ENCODE measurements at places on chromosomes 3 and 15.

GRCh38 chr3:38585791-38586420 is 63.6 kb downstream of the SCN5A start:
- DNase-seq, result no peak

GRCh38 chr15:77989296-77990143 is 88.0 kb downstream of the TBC1D2B start:
- no peak for DNase-seq

- DNase-seq, result no peak
These were observed 97.6 kb downstream of the SNRPN start for GRCh38 chr15:25052191-25052999.

DNA sequence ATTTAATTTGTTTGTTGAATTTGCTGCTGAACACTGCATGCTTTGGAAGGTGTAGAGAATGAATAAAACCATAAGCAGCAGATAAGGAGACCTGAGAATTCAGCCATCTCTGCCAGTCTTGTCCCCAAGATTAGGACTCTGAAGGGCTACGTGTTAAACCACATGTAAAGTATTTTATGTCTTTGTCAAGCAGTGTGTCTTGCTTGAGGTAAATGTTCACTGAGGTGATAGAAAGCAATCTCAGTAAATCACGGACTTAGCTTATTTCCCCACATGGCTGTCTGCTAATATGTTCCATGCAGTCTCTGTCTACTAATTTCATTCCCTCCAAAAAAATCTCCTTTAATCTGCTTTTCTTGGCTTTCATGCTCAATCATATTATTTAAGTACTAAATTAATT is 467.1 kb downstream of the RAP2B start:
- no peak for DNase-seq

GRCh38 chr15:74384881-74385643 is 17.6 kb upstream of the CYP11A1 start:
- peak; percentile 81 for DNase-seq

- DNase-seq, result no peak
These were observed 95.1 kb upstream of the UMPS start for GRCh38 chr3:124635169-124635539.

DNA sequence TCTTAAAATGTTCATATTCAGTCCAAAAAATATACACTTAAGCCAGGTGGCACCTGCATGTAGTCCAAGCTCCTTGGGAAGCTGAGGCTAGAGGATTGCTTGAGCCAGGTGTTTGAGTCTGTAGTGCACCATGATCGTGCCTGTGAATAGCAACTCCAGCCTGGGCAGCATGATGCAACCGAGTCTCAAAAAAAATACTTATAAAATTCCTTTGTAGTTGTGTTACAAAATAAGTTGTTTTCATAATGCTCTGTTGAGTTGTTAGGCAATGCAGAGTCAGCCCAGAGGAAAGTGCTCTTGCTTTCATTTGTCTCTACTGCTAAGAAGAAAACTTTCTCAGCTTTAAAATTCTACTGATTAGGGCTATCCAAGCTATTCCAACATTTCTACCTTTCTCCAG is 442.8 kb upstream of the ARRDC4 start:
- no peak for DNase-seq

DNA sequence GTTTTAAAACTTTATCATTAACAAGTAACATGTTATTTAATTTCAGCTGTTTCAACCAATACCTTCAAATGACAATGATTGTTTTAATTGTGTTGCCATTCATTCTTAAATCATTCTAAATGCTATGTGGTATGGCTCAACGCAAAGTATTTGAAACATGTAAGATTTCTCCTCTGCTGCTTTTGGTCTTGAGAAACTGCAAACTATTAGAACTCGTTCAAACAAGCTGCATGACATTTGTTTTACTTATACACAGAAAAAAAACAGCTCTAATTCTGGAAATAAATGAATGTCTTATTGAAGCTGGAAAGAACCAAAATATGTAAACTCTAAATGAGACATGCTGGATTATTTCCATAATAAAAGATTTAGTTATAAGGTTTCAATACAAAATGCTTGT is 29.3 kb downstream of the FBN1 start:
- no peak for DNase-seq

DNA sequence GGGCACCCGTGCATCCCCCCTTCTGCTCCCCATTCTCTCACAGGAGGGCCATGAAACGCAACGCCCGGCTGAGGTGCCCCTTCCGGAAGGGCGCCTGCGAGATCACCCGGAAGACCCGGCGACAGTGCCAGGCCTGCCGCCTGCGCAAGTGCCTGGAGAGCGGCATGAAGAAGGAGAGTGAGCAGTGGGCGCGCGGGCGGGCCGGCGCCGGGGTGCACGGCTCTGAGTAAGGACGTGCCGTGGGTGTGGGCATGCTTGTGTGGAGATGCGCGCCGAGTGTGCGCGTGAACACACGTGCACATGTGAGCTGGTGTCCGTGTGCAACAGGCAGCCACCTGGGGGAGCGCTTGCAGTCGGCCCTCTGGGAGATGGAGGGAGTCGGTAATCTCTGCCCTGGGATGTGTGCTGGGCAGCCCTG is 28.1 kb downstream of the NR1I2 start:
- DNase-seq, result peak; percentile 57

DNA sequence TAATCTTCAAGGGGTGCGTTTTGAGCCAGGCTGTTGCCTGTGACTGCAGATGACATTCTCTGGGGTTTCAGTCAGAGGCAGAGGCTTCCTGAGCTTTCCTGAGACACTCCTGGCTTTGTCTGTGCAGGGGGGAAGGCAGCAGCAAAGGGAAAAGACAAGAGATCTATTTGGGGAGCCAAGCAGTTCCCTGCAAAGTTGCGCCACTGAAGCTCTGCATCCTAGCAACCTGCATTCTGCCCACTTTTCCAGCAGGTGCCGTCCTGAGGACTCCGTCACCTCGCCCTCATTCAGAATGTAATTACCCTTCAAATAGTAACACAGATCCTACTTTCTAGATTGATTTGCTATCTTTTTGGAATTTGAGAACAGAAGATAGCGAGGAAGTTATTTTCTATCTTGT is 1.9 kb upstream of the TMEM158 start:
- DNase-seq, result no peak

DNA sequence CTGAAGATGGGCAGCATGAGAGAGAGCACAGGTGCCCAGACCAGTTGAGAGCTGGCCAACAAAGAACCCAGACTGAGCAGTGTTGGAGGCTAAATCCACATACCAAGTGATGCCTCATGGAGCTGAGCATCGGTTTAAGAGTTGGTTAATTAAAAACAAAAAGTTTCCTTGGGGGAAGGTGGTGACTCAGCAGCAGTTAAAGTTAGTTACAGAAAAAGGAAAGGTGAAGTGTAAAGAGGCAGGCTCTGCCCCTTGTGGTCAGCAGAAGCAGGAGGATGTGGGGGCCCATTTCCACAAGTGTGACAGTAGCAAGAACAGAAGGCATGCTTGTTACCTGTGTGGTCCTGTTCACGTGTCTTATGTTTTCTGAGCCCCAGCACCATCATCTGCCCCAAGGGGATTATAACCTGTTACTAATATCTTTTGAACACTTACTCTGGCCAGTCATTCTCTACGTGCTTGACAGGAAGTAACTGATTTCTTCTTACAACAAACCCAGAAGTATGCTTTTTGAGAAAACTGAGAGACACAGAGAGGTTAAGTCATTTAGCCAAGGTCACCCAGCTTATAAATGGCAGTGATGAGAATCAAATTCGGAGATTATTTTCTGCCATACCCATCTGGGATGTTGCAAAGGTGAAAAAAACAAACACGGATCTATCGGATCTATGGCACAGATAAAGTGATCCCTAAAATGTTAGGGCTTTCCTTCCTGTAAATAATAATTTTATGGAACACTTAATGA is 91.0 kb downstream of the EPHB1 start:
- peak; percentile 25 for DNase-seq

DNA sequence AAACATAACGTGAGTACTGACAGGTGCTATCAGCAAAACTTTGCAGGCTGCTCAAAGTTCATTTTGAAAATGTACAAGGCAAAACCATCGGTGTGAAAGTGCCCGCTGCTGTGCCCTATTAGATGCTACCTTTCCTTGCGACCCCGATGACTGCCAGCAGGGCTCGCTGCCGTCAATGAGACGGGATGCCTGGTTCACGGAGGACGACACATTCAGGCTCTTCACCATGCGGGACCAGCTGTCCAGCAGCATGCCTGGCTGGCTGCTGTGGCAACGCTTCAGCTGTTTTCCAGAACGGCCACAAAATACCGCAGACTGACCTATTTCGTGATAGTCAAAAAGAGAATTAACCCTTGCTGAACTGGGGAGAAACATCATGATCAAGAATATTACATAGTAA is 92.7 kb upstream of the OCA2 start:
- DNase-seq, result no peak

DNA sequence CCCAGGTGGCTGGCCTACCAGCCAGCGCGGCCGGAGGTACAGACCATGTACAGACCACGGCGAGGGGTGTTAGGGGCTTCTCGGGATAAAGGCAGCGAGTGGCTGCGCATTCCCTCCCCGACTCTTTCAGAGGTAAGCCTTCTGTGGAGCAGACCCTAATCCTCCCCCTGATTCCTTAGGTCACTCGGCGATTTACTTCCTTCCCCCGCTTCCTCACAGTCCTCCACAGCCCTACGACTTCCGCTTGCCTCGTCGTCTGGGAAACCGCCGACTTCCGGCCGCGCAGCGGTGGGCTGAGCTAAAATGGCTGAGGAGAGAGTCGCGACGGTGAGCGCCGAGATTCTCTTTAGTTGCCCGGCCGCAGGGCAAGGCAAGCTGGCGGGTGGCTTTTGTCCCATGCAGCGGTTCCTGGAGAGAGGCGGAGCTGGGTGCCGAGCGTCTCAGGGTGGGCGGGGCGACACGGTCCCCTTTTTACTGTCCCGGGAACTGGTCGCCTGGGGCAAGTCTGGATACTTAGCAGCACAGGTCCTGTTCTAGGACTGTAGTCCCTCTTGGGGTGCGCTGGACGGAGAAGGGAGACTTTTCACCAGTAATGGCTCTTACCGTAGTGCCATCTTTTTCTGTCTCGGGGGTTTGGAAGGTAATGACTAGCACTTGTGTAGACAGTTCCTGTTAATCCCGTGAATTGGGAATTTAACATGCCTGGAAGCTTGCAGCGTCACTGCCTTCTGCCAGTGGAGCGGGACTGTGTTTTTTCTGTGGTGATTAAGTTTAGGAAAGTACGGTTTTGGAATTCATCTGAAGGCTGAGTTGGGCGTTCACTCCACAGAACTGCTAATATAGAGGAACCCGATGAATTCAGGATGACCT is at the start of the genes BBS4 and HIGD2B:
Gene BBS4 (plus strand): TSS at position 283 of the 870 bp plus-strand sequence. CDS start 21 bp downstream, at position 304.
Gene HIGD2B (minus strand): TSS at position 258 of the 870 bp plus-strand sequence. CDS start 9,808 bp downstream, outside the sequence.
- peak; percentile 68 for DNase-seq

- no peak for DNase-seq
These were observed 23.4 kb downstream of the NCBP2 start for GRCh38 chr3:196918968-196919367.

- no peak for DNase-seq
These were observed 237.1 kb upstream of the CFAP20DC start for GRCh38 chr3:59286791-59287531.

GRCh38 chr3:17412950-17413530 is 329.4 kb downstream of the TBC1D5 start:
- no peak for DNase-seq

GRCh38 chr3:66472313-66473134 is 28.3 kb downstream of the LRIG1 start:
- DNase-seq, result no peak

DNA sequence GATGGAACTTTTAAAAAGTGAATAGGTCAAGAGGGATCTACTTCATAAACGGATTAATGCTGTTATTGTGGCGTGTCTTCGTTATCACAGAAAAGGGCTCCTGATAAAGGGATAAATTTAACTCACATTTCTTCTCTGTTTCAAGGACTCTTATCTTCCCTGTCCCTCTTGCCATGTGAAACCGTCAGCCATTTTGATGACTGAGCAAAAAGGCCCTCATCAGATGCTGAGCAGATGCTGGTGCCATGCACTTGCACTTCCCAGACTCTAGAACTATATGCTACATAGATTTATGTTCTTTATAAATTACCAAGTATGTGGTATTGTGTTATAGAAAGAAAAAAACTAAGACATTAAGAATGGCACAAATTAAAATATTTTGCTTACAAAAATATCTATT is 1011.8 kb upstream of the GBE1 start:
- no peak for DNase-seq

GRCh38 chr3:142886940-142887339 is 1.9 kb downstream of the PCOLCE2 start:
- no peak for DNase-seq
